Activated CD4-positive, CD25-positive, alpha-beta regulatory T cell treated with anti-CD3 and anti-CD28 coated beads, Interleukin-2, amount 50 U/mL, for 72 hours (primary cell): ENCODE measurements at places on chromosomes 3 and 15.

- no peak for DNase-seq
These were observed 653.6 kb downstream of the NLGN1 start for GRCh38 chr3:174051191-174051590.

GRCh38 chr3:14726441-14726780 is 51.5 kb downstream of the C3orf20 start:
- DNase-seq, result no peak

DNA sequence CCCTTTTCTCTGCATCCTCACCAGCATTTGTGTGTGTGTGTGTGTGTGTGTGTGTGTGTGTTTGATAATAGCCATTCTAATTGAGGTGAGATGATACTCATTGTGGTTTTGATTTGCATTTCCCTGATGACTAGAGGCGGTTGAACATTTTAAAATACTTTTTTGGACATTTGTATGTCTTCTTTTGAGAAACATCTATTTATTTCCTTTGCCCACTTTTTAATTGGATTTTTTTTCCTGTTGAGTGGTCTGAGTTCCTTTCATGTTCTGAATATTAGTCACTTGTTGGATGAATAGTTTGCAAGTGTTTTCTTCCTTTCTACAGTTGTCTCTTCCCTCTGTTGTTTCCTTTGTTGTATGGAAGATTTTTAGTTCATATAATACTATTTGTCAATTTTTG is 54.3 kb upstream of the THSD4 start:
- DNase-seq, result no peak

GRCh38 chr3:148879256-148879655 is 14.2 kb downstream of the CPA3 start:
- DNase-seq, result no peak

DNA sequence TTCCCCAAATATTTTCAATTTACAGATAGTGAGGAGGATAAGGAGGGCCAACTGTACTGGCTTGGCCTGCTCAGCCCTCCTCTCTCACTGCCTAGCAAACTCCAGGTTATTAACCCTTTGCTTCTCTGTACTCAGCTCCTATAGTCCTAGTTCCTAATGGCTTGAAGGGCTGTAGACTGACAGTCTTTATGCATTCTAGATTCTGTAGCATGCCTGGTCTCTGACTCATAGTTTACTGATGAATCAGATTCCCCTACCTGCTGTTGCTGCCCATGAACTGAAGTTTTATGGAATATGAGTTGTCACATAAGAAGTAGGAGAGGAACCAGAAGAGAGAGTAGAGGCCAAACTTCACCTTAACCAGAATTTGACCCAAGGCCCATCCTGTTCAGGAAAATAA is 27.1 kb upstream of the MAP3K13 start:
- no peak for DNase-seq

DNA sequence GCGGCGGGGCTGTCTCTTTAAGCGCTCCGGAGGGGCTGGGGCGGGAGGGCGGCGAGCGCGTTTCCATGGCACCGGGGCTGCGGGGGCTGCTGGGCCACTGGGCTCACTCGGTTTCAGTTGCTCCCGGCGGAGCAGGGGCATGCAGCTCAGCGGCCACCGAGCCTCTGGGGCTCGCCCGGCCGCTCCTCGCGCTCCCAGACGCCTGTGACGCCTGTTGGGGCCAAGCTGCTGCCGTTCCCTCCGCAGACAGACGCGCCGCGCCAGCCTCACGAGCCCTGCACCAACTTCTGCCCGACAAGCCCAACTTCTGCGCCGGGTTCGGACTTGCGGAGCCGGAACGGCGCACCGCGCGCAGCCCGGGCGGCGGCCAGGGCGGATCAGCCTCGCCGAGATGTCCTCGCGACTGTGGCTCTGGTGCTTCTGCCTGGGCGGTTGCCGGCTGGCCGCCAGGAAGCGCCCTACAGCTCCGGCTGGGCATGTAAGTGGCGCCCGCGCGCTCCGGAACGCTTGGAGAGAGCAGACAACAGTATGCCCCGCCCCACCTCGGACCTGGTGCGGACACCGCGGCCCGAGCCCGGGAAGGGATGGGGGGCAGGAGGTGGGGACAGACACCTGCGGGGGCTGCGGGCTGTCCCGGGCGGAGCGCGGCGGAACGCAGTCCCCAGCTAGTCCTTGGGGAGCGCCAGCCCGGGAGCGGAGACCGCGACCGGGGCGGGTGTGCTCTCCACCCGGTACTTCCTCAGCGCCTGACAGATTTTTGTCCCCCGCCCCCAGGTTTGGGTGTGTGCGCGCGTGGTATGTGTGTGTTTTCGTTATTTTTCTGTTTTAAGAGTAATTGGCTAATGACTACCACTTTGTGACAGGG is 154.1 kb upstream of the GOLIM4 start:
- peak; percentile 35 for DNase-seq

DNA sequence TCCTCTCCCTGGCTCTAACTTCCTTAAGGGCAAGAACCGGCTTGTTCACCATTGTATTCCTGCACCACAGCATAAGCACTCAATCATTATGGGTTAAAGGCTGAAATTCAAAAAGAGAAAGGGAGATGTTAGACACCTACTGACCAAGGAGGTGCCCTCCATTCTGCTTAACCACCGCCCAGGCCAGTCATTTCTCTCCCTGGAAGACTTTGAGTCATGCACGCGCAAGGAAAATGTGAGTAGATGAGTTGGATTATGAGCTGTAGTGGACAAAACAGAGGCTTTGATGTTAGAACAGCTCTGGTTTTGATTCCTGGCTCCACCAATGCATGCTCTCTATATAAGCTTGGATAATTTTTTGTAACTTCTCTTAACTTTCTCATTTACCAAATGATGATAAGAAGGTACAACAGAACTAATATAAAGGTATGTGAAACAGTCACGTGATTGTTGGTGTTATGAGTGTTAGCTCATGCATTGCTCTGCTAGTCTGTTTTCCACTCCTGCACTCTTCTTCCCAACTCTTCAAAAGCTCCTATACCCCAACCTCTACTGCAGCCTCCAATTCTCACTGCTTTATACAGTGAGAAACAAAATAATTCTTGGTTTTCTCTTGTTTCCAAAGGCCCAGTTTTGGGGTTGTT is 148.4 kb upstream of the ATP11B start:
- no peak for DNase-seq

GRCh38 chr3:171741377-171741776 is 68.9 kb downstream of the PLD1 start:
- no peak for DNase-seq

DNA sequence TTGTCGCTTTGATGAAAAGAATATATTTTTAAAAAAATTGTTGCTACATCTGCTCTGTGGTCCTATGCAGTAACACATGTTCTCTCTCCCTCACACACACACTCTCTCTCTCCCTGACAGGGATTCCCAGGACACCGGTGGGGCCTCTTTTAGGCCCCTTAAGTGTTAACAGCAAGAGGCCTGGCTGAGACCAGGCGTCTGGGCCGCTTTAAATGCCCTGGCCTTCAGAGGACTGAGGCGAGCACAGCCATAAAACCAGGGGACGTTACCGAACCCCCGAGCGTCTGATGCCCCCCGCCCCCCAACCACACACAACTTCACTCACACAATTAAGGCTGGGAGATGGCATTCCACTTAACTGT is 1.7 kb downstream of the BNC1 start:
- DNase-seq, result no peak

DNA sequence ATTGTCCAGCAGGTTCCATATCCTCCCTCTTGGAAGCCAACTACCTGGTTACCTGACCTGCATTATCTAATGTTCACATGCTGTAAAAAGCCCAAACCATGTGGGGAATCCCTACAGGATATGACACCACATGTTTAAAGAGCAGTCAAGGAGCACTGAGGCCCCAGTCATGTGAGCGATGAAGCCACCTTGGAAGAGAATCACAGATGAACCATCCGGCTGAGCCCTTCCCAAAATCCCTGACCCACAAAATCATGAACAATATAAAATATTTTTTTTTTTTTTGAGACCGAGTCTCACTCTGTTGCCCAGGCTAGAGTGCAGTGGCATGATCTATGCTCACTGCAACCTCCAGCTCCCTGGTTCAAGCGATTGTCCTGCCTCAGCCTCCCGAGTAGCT is 10.6 kb upstream of the ANKDD1A start:
- no peak for DNase-seq

GRCh38 chr3:87145553-87145952 is 81.6 kb upstream of the CHMP2B start:
- no peak for DNase-seq

GRCh38 chr3:567488-568185 is 371.1 kb downstream of the CHL1 start:
- no peak for DNase-seq

DNA sequence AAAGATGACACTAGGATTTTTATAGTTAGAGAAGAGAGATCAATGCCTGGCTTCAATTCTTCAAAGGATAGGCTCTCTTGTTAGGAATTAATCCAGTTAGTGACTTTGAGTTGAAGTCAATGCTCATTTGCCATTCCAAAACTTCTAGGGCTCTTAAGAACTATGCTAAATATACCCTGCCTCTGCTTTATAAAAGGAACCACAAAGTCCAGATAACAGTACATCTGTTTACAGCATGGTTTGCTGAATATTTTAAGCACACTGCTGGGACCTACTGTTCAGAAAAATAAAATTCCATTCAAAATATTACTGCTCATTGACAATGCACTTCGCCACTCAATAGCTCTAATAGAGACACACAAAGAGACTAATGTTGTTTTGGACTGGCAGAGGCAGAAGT is 786.6 kb upstream of the DPPA4 start:
- no peak for DNase-seq

DNA sequence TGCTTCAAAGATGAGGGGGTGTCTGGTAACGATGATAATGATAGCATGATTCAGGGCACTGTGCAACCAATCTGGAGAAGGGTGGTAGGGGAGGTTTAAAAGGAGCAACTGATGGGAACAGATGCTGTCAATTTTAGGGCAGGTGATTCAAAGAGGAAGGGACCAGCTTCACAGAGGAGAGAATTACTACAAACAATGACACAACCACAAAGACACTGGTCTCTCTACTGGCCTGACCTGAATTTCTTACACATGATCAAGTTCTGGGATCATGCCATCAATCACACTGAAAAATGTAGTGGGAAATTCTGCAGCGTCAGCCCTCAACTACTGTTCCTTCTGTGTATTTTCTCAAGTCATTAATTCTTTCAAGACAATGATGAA is 2.6 kb upstream of the CDV3 start:
- DNase-seq, result no peak

DNA sequence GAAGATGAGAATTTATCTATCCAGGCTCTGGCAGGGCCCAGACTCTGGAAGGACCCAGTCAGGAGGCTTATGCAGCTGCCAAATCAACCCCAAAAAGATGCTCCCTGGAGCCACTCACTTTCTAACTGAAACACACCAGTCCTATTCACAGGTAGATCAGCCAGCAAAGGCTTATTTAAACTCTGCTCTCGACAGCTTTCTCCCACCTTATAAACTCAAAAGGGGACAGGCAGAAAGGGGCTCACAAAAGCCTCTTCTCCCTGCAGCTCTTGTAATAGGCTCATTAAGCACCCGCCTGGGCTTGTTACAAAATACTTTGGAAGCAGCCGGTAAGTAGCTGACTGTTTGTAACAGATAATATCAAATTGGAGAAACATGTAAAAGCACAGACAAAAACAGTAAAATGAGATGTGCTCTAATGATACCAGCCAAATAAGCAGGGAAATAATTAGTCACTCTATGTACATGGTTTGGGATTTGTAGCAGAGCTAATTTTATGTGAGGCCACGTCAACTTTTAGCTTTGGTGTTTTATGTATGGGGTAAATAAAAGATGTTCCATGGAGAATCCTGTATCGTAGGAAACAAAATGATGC is 213.8 kb downstream of the NR2F2 start:
- no peak for DNase-seq

GRCh38 chr15:77180270-77180669 is 109.4 kb upstream of the TSPAN3 start:
- DNase-seq, result no peak

DNA sequence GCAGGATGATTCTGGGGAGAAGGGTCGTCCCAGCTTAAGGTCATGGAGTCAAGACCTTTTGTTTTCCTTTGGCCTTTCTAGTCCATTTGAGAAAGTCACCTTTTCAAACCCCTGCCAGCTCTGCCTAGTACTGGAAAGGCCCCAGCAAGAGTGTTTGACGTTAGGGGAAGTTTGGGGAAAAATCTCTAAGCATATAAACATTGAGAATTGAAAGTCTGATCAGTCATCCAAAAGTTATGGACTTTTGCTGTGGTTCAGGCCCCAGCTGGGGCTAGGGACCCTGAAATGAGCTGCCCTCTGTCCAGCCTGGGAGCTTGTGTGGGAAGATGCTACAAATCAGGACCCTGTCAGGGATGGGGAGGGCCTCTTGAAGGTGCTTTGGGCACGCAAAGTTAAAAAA is 21.6 kb downstream of the SLC6A6 start:
- DNase-seq, result no peak

DNA sequence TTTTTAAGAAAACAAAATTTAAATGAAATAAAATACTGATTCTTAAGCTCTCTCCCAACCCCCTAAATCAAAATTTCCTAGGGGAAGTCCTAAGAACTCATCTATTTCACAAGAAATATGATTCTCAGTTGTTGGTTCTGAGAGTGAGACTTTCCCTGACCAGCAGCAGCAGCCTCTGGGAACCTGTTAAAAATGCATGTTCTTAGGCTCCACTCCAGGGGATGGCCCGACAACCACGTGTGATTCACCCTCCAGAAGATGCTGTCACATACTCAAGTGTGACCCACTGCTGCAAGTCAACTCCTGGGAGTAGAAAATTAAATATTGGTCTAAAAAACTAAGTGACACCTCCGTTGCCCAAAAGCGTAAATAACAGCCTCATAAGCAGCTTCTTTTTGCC is 343.2 kb upstream of the NR2F2 start:
- no peak for DNase-seq

GRCh38 chr15:69757186-69757585 is 304.6 kb downstream of the RPLP1 start:
- DNase-seq, result peak; percentile 61

DNA sequence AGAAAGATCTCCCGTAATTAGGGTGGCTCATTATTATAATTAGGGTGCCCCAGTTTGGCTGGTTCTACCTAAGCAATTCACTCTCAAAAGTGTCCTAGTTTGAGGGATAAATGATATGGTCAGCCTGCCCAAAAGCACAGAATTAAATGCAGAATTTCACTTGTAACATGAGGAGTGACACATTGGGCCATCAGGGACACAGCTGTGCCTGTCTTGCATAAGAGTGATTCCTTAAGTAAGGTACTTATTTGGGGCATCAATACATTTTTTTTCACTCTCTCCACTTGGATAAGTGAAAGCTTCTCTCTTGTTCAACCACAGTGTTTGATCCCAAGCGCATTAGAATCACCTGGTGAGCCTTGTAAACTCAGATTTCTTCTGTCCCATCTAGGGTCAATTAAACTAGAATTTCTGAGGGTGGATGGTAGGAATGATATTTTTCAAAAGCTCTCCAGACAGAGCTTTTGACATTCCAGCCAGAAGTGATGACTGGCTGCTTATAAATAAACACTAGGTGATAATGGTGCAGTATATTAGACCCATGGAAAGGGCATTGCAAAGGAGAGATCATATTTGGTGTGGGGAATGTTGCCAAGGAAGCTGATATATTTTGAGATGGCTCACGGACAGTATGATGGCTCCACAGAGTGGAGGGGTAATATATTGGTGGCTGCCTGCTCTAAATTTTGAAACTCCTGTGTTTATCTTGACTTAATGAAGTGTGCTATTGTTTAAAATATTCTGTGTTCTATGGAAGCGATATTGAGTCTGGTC is 458.1 kb upstream of the RASGRP1 start:
- DNase-seq, result no peak
